ENCODE measurements at places on chromosomes 2 and 18.

GRCh38 chr2:159045545-159046454 lies 77.4 kb downstream of the TANC1 start:
- DNase-seq: no peak

DNA sequence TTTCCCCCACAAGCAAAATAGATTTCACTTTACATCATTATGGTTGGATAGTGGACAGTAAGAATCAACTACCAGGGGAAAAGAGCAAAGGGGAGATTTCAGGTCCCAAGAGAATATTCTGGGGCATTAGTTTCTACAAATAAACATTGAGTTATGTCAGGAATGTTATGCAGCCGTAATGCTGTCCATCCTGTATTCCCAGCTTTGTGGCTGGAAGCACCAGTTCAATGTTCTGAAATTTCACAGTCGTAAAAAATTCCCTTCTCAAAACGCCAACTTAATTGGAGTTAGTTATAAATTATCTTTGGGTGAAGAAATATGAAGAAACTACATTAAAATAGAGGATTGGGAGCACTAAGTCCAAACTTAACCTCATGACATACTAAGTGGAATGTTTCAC lies 141.5 kb upstream of the FIGN start:
- no peak for DNase-seq

DNA sequence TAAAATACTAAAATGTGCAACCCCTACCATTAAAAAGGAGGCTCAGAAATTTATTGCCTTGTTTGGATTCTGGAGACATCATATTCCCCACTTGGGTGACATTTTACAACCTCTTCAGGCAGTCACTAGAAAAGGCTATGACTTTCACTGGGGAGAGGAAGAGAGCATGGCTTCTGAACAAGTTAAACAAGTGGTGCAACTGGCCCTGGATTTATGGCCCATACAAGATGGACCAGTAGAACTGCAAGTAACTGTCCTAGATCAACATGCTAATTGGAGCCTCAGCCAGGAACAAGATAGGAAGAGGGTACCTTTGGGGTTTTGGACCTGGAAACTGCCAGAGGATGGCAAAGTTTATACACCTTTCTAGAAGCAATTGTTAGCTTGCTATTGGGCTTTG lies 4.0 kb upstream of the DSG2 start:
- no peak for DNase-seq

- DNase-seq: no peak
Observed at GRCh38 chr2:223789423-223789822, 48.0 kb downstream of the AP1S3 start.

DNA sequence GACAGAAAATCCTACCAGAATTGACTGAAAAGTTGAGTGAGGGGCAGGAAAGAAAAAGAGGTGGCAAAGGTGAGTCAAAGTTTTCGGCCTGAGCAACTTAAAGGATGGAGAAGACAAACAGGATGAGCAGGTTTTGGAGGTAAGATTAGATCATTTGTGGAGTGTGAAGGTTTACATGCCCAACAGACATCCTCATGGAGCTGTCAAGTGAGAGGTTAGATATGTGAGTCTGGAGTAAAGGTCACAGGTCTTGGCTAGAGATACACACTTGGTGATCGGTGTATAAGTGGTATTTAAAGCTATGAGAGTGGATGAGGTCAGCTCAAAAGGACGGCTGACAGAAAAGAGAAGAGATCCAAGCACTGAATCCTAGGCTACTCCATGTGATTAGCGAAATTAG lies 11.1 kb upstream of the MYL12A start:
- DNase-seq: no peak

DNA sequence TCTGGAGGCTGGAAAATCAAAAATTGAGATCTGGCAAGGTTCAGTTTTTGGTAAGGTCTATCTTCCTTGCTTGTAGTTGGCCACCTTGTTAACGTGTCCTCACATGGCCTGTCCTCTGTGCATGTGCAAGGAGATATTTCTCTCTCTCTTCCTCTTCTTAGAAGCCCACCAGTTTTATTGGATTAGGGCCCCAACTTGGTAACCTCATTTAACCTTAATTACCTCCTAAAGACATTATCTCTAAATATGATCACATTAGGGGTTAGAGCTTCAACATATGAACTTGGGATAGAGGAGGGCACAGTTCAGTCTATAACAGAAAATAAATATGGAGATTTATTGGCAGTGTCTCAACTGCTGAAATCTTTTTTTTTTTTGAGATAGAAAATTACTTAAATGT lies 19.6 kb upstream of the RND3 start:
- no peak for DNase-seq

- no peak for DNase-seq
Observed at GRCh38 chr2:233189025-233189424, 62.4 kb upstream of the ATG16L1 start.

- DNase-seq: no peak
Observed at GRCh38 chr2:119531292-119531691, 7.0 kb upstream of the SCTR start.

DNA sequence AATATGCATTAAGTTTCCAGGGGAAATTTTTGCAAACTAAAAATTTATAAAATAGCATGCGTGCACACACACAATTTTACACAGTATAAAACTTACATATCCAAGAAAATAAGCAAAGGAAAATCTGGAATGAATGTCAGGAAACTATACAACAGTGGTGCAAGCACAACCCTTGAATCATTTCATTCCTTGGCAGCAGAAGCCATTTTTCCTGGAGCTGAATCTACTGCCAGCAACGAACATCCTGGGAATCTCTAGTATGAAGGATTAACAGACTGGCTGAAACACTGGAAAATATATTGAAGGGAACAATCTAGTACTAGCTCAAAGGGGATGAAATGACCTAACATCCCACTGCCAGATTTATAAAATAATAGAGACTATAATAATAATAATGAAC lies 235.3 kb downstream of the DYM start:
- DNase-seq: no peak

DNA sequence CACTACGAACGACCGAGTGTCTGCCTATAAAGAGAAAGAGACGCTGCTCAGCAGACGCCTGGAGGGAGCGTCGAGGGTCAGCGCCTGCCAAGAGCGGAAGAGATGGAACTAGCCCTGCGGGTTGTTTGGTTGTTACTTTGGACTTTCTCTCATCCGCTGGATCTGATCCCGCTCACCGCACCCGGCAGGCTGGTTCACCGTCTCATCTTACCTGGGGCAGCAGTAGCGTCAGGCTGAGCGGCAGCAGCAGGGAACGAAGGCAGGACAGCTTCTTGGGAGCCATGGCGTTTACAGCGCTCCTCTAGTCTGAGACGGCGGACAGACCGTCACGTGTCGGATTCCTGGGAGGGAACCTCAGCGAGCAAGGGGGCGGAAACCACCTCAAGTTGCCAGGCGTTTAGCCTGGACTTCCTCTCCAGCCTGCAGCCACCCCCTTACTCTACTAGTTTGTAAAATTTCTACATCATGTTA lies 1.9 kb downstream of the GLB1L start:
- no peak for DNase-seq

DNA sequence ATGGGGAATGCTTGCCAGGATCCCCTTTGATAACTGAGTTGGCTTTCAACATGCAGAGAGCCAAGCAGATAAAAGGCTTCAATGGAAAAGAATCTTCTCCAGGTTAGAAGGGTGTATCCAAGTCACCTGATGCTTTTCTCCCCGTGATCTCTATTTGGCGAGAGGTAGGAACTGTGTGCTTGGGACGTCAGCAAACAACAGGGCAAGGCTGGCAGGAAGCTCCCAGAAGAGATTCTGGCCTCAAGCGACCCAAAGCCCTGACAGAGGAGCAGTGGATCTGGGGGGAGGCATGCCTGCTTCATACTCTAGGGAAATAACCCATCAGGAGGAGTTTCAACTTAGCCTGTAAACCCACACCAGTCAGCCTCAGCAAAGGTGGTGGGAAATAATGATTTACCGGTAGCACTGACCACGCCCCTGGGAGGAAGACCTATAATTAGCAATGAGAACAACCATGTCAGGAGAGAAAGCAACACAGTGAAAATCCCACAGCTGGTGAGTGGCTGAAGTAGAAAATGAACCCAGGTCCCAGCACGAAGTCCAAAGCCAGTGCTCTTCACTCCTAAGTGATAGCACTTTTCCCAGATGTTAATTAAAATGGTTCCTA lies 76.3 kb upstream of the SEC11C start:
- no peak for DNase-seq

DNA sequence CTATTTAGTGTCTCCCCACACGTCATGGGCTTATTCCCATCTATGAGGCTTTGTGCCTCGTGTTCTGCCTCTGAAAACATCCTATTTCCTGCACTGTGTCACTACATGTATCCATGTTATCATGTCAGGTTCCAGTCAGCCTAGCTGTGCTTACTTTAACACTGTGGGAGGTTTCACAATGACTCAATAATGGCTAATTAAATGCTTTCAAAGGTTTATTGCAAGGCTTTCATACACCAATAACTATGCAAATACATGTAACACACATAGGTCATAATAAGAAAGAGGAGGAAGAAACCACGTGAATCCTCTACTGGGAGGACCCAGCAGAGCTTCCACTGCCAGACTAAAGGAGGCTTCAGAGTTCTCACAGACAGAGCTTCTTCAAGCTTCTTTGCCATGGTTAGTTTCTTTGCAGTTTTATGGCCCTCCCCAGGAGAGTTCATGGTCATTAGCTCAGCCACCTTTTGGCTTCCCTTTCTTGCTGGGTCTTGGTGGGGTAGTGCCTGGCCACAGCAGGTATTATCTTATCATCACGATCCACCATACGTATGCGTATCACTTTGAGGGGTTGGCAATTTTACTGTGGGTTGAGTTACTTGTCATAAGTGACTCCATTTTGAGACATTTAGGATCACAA lies 5.1 kb upstream of the COLEC12 start:
- DNase-seq: no peak

GRCh38 chr2:232434091-232434490 lies 21.9 kb upstream of the ALPI start:
- no peak for DNase-seq

- DNase-seq: no peak
Observed at GRCh38 chr2:29755829-29756228, 165.6 kb downstream of the ALK start.

GRCh38 chr2:67002618-67003371 lies 394.3 kb upstream of the ETAA1 start:
- no peak for DNase-seq

DNA sequence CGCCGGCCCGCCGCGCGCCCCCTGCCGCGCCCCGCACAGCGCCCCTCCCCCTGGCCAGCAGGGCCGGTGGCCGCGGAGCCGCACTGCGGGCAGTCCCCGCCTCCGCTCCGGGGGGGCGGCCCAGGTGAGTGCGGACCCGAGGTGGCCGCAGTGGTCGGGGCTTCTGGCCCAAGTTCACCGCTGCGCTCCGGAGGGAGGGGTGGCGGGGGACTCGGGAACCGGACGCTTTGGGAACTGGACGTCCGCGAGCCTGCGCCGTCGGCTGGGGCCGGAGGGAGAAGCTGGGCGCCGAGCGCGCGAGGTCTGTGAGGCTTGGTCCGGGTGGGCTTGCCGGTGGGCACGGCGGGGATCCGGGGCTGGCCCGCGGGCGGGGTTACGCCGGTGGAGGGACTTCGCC lies 591 bp upstream of the LDLRAD4 start:
- DNase-seq: no peak

DNA sequence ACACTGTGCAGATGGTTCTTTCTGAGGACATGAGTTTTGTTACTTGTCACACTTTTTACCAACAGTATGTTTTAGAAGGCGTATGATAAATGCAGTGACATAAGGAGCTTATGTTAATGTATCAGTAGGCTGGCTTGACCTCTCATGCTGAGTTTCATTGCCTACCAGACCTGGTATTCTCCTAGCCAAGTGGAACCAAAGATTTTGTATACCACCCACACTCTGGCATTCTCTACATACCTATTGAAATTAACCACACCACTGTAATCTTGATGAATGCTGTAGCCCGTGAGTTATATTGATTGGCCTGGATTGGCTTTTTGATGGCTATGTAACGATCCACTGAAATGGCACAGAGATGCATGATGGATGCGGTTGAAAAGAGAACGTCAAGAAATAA lies 11.4 kb downstream of the HTR2B start:
- DNase-seq: no peak

- no peak for DNase-seq
Observed at GRCh38 chr2:223654384-223654915, 52.3 kb upstream of the SCG2 start.

DNA sequence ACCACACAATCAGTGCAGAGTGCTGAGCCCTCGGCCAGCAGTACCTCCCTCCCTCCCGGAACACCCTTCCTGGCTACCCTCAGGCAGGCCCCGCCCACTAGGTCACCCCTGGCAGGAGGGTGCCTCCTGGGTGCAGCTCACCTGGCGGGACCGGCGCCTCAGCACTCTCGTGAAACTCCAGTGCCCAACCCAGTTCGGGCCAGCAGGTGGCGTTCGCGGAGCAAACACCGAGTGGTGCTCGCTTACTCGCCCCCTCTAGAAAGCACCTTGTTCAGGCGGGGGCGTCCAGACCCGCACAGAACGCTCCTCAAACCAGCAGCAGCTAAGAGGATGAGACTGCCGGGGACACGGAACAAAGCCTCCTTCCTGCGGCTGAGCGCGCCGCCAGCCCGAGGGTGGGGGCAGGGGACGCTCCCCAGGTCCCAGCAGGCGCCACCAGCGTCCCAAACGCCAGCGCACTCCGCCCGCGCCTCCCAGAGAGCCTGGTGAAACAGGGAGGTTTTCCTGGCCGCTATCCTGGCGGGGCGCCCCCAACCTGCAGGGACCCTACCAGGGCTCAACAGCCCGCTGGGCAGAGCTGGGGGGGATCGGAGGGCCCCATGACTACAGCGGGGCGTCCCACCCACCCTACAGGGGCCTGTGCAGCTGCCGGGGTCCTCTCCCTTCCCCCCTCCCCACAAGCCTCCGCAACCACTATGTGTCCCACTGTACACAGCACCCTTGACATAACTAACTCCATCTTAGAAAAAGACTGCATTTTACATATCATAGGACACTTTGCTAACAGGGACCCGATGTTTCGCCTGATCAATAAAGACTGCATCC lies 44.7 kb downstream of the MRPS5 start:
- peak; percentile 93 for DNase-seq

DNA sequence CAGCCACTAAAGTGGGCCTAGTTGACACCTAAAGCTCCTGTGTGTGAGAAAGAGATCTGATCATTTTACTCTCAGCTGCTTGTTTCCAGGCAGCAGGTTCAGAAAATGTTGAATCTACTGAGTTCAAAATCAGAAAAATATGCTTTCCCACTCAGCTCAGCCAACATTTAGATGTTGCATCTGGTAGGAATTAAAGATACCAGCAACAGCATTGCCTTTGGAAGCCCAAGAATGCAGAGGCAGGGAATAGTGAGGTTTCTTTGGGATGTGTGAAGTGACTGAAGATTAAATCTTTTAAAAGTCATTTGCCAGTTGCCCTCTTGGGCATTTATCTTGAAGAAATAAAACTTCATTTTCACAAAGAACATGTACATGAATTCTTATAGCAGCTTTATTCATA lies 33.9 kb upstream of the DOCK10 start:
- no peak for DNase-seq

DNA sequence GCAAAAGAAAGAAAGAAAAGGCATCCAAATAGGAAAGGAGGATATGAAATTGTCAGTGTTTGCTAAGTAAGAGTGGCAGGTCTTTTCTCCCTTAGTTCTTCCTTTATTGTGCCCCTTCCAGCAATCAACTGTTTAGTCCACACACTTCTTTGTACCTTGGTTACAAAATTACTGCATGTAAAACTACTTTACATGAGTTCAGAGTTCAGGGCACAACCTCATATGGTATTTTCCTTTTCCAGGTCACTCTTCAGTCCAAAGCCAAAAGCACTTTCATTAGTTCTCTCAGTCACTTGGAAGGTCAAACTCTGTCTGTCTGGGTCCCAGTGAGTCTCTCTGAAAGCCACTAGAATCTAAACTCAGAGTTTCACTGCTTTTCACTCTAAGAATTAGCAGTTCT lies 122.5 kb upstream of the SRD5A2 start:
- no peak for DNase-seq

All from activated CD4-positive, alpha-beta T cell treated with anti-CD3 and anti-CD28 coated beads, Interleukin-2, amount 50 U/mL, for 4 hours (primary cell).